ENCODE measurements at places on chromosomes 12 and 14. TPM values are rescaled to one million over a fixed set of nuclear protein-coding genes. Genes with fewer than 3 reads are reported as not detected.

Gene RND1
- 5.8 TPM for total RNA-seq

Gene ITGA7
- total RNA-seq, result 66.2 TPM

DNA sequence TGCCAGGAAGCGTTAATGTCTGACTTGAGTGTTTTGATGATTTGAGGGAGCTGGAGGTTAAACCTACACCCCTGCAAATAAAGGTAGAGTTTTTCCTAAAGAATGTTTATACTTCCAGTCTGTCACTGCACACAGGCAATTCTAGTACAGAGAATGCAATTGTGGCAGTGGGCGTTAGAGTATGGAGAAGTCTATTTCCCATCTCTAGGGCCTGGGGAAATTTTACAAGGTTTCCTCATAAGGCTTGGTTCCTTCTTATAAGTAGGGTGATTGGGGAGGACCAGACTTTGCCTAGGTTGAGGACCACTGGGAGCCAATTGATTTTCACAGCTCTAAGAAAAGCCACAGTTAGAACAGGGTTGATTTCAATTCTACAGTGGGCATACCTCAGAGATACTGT is 44.3 kb downstream of the IFNG start:
- no peak for DNase-seq

GRCh38 chr12:104183443-104183842 is 32.1 kb upstream of the TXNRD1 start:
- no peak for DNase-seq

- DNase-seq, result peak; percentile 83
Observed at GRCh38 chr12:65740873-65741600, 83.2 kb upstream of the HMGA2 start.

DNA sequence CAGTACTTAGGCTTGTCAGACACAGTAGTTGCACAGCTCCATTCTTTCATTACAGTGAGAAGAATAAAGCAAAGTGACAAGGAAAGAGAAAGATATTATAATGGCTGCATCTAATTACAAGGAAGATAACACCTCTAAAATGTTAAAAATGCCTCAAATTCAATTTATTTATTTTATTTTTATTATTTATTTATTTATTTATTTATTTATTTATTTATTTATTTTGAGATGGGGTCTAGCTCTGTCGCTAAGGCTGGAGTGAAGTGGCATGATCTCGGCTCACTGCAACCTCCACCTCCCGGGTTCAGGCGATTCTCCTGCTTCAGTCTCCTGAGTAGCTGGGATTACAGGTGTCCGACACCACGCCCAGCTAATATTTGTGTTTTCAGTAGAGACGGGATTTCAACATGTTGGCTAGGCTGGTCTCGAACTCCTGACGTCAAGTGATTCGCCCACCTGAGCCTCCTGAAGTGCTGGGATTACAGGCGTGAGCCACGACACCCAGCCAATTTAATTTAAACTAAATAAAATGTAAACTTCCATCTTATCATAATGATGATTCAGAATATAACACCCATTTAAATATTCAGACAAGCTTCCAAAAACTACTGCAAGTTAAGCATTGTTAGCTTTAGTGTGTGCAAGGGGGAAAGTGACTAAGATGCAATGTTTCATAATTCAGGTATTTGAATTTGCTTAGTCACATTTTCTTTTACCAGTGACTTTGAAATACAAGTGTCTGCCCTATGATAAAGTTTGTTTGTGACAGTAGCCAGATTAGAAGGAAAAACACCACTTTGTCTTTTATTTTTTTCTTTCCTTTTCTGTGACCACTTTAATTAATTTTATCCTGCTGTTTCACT is 2.4 kb upstream of the CFAP54 start:
- no peak for DNase-seq

DNA sequence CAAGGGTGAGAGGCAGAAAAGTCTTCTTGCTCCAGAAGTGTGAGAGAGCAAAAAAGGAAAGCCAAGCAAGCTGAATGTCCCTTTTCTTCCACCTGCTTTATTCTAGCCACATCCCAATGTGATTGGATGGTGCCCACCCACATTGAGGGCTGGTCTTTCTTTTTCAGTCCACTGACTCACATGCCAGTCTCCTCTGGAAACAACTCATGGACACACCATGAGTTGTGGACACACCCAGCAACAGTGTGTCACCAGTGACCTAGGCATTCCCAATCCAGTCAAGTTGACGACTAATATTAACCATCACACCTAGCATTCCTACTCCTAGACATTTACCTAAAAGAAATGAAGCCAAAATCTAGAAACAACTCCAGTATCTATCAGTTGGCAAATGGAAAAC is 7.2 kb upstream of the DICER1 start:
- DNase-seq, result no peak

Data from umbilical cord (tissue), 2 donors.